Omental fat pad (tissue), 4 donors: ENCODE measurements at places on chromosomes 7 and 10.

GRCh38 chr7:45643630-45644029 is 69.5 kb downstream of the ADCY1 start:
- no peak for DNase-seq

DNA sequence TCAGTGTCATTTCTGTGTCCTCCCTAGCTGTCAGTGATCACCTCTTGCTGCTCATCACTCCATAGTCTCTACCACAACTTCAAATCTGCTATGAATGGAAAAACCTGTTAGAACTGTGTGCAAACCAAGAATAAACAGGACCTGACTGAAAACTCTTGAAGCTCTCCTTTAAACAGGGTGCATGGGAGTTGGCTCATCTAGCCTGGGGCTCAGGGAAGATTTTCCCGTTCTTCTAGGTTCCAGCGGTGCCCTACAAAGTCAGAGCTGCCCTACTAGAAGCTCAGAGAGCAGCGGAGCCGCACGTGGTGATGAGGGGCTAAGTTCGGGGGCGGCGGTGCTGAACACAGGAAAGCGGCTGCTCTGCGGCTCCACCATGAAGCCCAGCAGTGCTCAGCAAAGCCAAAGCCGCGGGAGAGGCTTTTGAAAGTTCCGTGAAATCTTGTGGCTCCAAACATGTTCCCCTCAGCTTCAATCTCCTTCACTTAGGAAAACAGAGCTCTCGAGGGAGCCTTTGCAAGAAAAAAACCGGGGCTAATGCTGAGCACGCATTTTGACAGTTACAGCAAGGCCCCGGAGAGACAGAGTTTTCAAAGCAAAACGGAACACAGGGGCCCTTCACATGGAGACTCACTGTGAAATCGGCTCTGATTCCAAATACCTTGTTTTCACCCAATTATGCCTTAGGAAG is 30.5 kb downstream of the RGS10 start:
- DNase-seq: no peak

DNA sequence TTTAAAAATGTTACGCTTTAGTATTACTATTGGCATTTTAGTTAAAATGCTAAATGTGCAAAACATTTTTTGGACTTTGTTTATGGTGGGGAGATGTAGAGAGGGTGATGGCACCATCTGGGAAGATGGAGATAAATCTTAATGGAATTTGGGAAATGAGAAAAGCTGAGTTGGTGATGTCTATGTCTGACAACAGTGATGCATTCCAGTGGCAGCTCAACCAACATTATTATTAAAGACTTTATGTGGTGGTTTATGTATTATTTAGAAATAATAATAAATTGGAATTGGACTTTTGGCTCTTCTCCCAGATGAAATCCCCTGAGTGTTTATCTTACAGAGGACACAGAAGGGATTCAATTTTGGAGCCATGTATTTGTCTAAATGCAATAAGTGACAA is 77.6 kb downstream of the SEC23IP start:
- no peak for DNase-seq

DNA sequence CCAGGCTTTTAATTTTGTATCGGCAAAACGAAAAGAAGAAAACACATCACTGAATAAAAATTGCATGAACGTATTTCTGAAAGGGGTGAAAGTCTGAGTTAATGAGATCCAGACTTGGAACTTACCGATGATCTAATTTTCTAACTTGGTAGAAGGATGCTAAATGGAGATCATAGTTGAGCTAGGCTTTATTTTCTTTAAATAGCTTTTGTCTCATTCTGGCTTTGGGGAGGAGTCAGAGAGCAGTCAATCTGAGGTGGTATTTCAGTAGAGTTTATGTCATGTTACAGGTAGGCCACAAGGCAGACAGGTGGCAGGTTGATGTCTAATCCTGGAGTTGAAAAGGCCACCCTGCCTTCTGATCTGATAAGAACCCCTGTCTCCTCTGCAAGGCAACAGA is 161.9 kb downstream of the KIAA1217 start:
- DNase-seq: no peak
